ENCODE measurements at places on chromosomes 5 and 9. TPM values are rescaled to one million over a fixed set of nuclear protein-coding genes. Genes with fewer than 3 reads are reported as not detected.

The HAND1 gene
- total RNA-seq: not detected

The CARTPT gene
- total RNA-seq: not detected

The BICD2 gene
- 29.3 TPM for total RNA-seq

The DMRT3 gene
- not detected for total RNA-seq

The CPLANE1 gene
- total RNA-seq: 2.8 TPM

The FBXL7 gene
- total RNA-seq: not detected

The PCDHGB7 gene
- not detected for total RNA-seq

The TMC1 gene
- not detected for total RNA-seq

The PCDHB10 gene
- not detected for total RNA-seq

The NTNG2 gene
- 14.7 TPM for total RNA-seq

The ENG gene
- 3.6 TPM for total RNA-seq

The SPATA31E1 gene
- not detected for total RNA-seq

Data from CD4-positive, CD25-positive, alpha-beta regulatory T cell (primary cell).